Substantia nigra (tissue), 51 donors: ENCODE measurements at places on chromosomes 7 and 10.

GRCh38 chr7:127338122-127338521, 54.4 kb downstream of the ZNF800 start:
- no peak for DNase-seq

DNA sequence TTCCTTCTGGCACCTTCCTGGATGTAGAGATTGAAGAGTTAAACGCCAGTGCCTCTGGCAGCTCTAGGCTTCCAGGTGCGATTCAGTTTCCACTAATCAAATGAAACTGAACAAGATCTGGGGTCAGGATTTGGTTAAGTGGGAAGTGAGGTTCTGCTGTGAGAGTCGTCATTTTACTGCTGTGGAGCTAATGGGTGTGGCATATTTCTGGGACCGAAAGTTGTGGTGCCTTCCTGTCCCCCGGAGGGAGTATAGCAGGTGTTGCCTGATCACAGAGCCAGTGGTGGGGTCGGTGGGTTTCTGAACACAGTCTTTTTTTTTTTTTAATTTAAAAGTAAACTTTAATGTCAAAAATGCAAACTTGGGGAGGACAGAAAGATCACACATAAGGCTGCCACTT, 37.0 kb upstream of the JAKMIP3 start:
- DNase-seq: no peak

DNA sequence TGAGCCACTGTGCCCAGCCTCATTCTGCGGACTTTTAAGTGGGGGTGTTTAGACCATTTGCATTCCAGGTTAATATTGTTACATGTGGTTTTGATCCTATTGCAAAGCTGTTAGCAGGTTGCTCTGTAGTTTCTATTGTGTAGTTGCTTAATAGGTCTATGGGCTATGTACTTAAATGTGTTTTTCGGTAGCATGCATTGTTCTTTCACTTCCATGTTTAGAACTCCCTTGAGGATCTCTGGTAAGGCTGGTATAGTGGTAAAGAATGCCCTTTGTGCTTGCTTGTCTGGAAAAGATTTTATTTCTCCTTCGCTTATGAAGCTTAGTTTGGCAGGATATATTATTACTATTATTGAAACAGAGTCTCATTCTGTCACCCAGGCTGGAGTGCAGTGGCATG, 13.4 kb upstream of the LRRD1 start:
- no peak for DNase-seq

DNA sequence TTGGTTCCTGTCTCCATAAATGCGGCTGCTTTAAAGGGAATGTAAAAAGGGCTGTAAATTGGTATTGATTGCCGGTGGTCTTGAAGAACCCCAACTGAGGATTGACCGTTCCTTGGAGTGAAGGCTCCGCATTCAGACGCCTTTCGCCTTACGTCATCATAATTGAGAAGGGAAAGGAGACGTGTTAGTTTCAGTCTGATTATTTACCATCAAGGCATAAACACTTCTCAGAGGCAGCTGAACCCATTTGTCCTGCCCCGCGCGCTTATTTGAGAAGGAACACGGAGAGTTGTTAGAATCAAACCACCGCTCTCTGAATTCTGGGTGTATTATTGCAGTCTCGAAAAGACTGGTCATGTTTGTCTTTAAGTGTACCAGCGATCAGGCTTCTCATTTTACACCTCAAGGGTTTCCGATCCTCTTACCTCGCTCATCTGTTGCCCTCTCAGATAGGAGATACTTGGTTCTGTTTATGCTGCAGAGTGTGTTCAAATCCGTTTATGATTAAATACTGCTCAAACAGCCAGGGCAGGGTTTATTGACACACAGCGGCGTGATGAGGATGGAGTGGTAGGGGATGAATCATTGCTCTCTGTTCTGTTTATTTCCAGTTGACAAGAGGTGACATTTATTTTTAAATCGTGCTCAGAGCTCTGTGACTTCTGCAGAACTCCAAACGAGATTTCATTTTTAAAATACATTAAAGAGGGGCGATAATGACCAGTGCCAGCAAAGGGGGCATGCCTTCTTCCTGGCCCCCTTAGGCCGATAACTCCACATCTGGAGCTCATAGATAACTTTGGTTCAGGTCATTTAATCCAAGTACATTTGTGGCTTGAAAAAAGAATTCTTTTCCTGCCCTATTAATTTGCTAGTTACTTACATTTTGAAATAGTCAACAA, 30.4 kb downstream of the FOXK1 start:
- DNase-seq: no peak

- DNase-seq: no peak
Observed at GRCh38 chr7:22025983-22026382, 80.3 kb upstream of the CDCA7L start.
